Thoracic aorta (tissue), 2 donors: ENCODE measurements at places on chromosomes 16 and 17. TPM values are rescaled to one million over a fixed set of nuclear protein-coding genes. Genes with fewer than 3 reads are reported as not detected.

DNA sequence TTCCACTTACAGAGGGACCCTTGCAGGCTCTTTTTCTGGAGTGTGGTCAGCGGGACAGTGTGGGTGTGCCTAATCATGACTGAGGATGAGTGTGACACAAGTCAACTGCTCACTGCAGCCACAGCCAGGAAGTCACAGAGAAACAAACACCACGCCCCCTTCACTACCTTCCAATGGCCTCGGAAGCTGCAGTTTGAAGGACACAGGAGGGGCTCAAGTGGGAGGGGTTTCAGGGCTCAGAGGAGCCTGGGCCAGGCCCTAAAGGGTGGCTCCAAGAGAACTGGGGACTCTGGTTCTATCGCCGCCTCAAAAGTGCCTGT is 116.2 kb upstream of the SDK2 start:
- DNase-seq: no peak

GRCh38 chr16:85302848-85303353 is 190.6 kb upstream of the CIBAR2 start:
- DNase-seq: no peak

DNA sequence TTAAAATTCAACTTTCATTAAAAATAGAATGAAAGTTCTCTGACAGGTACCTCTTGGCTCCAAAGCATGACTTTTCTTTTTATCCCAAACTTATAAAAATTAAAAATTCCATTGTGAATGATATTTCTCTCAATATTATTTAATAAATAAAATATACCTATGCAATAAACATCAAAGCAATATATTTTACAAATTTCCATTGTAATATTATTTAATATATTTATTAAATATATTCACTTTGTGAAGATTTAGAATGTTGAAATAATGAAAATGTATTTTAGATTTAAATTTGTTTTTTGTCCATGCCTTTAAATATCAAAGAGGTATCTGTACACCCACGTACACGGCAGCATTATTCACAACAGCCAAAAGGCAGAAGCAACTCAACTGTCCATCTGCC is 147.8 kb downstream of the CEP112 start:
- DNase-seq: no peak

- DNase-seq: no peak
These were observed 4.8 kb downstream of the TBC1D16 start for GRCh38 chr17:80030730-80031410.

The SLC35G6 gene
- total RNA-seq: not detected

The SLC12A3 gene
- not detected for total RNA-seq

The HOXB5 gene
- total RNA-seq: 0.56 TPM
